ENCODE measurements at places on chromosomes 6 and 20. TPM values are rescaled to one million over a fixed set of nuclear protein-coding genes. Genes with fewer than 3 reads are reported as not detected.

- no peak for DNase-seq
Measured at GRCh38 chr20:59765599-59766177, 161.3 kb downstream of the PHACTR3 start.

- DNase-seq: no peak
Measured at GRCh38 chr20:63890201-63890576, 4.7 kb upstream of the DNAJC5 start.

The VSTM2L gene
- 2.1 TPM for polyA plus RNA-seq

GRCh38 chr20:24393903-24394302, 75.5 kb upstream of the SYNDIG1 start:
- DNase-seq: no peak

DNA sequence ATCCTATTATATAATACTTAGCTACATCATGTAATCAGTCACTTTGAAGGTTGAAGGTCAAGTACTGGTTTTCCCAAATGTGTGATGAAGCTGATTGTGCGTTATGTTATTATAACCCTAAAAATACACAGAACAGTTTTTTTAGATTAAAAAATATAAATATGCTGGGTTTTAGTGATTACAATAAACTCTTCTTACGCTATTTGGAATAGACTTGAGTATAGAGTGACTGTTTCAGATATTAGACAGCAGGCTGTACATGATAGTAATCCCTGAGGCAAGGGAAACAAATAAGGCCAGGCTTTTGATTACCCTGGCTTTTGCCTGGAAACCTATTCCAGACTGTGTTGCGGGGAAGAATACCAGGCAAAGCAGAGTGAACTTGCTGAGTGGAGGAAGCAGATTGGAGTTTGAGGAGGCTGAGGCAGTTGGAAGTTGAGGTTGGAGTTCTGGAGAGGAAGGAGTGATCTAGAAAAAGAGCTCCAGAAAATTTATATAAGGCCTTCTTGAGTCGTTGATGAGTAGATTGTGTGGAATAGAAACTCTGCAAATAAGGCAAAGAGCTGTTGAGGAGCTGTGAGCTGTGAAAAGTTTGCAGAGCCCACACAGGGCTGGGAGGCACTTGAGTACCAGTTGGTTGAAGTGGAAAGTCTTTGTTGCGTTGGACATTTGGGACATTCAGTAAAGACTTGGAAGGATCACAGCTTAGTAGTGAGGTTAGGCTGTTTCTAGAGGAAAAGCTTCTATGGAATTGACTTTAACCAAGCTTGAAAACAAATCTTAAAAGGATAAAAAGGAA, 26.4 kb downstream of the MAP3K4 start:
- no peak for DNase-seq

GRCh38 chr6:72623808-72624207, 1.9 kb downstream of the KCNQ5 start:
- no peak for DNase-seq

DNA sequence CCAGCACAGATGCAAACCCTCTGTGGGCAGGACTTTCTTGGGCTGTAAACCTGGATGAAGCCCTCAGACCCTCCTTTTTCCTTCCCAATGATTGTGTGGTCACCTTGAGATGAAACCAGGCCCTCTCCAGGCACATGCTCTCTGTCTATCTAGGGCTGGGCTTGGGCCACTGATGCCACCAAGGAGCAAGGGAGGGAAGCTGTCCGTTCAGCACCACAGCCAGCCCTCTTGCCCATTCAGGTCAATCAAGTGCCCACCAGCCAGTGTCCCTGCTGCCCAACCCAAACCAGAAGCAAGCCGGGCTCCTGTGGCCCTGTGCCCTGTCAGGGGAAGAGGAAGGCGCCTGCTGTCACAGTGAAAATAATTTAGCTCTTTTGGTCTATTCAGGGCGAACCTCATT, 8.0 kb downstream of the STMN3 start:
- DNase-seq: no peak

DNA sequence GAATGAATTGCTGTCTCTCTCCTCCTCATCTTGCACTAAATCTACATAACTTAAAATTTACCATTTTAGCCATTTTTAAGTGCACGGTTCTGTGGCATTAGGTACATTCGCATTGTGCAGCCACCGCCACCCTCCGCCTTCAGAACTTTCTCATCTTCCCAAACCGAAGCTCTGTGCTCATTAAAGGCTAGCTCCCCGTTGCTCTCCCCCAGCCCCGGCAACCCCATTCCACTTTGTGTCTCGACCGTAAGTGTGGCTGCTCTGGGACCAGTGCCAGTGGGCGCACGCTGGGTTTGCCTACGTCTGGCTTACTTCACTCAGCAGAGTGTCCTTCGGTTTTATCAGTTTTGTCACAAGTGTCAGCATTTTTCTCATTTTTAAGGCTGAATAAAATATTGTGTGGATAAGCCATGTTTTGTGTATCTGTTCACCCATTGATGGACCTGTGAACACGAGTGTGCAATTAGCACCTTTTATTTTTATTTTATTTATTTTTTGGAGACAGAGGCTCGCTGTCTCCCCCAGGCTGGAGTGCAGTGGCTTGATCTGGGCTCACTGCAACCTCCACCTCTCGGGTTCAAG, 16.8 kb downstream of the SLC17A9 start:
- DNase-seq: no peak

The OR2H1 gene
- polyA plus RNA-seq: not detected

All from renal pelvis (tissue), 12 donors.